ENCODE measurements at places on chromosomes 13 and 19.
A peak's percentile ranks its signal among the peaks of the same experiment; 100 is the strongest.

DNA sequence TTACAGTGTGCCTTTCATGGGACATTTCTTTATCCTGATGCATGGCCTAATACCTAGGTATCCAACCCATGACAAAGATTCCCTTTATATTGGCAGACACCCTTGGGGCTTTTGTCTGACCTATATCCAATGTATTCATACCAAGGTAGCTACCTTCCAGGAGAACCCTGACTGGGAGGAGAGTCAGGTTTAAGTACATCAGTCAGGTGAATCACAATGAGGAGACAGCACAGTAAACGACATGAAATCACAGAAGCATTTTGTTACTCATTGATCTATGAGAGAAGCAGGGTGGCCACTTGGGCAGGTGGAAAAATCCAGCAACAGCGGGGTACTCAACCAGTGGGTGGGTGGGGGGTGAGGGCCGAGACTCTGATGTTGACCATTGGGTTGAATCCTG is 527.4 kb upstream of the ATXN8OS start:
- DNase-seq: no peak

DNA sequence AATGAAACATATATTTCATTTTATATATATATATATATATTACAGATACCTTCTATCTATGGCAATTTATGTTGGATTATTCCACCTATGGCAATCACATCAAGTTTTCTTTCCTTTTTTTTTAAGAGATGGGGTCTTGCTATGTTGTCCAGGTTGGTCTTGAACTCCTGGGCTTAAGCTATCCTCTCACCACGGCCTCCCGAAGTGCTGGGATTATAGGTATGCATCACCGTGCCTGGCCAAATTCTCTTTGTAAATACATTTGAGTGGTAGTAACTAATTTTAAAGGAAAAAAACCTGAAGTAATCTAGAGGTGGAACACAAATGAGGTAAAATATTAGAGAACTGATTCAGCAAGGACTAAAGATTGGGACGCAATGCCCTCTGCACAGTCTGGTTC is 21.6 kb upstream of the BRD4 start:
- DNase-seq: no peak

GRCh38 chr13:49225223-49226042 is 5.3 kb downstream of the MLNR start:
- no peak for DNase-seq

- DNase-seq: no peak
Measured at GRCh38 chr13:77846173-77846572, 72.5 kb downstream of the EDNRB start.

DNA sequence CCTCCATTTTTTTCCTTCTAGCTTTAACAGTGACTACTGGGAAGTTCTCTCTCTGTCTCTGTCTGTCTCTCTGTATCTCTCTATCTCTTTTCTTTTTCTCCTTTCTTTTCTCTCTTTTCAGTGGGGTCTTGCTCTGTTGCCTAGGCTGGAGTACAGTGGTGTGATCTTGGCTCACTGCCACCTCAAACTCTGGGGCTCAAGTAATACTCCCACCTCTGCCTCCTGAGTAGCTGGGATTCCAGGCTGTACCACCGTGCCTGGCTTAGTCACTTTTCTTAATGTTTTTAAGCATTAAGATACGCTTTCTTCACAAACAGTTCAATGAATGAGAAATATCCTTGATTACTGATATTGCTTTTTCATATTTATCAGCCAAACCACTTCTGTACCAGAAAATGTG is 13.1 kb downstream of the PCCA start:
- no peak for DNase-seq

GRCh38 chr19:2618611-2619010 is 83.9 kb downstream of the GNG7 start:
- peak; percentile 44 for DNase-seq

GRCh38 chr13:76778853-76779252 is 107.4 kb downstream of the KCTD12 start:
- no peak for DNase-seq
